ENCODE measurements at places on chromosomes 5 and 9. TPM values are rescaled to one million over a fixed set of nuclear protein-coding genes. Genes with fewer than 3 reads are reported as not detected.

Gene LYRM7
- total RNA-seq, result 4.3 TPM

Gene ATP6V1G1
- 131 TPM for total RNA-seq

Gene PAEP
- 0.14 TPM for total RNA-seq

Gene TYRP1
- not detected for total RNA-seq

Gene RMRP
- 7.0 TPM for total RNA-seq

Gene GABRA6
- not detected for total RNA-seq

Gene STOM
- total RNA-seq, result 153 TPM

Gene LPAR1
- total RNA-seq, result 15.1 TPM

Gene TEX48
- total RNA-seq, result not detected

Gene HAVCR2
- total RNA-seq, result 0.39 TPM

Gene SLC46A2
- not detected for total RNA-seq

Gene MUSK
- total RNA-seq, result not detected
